ENCODE measurements at places on chromosomes 5 and 9.

DNA sequence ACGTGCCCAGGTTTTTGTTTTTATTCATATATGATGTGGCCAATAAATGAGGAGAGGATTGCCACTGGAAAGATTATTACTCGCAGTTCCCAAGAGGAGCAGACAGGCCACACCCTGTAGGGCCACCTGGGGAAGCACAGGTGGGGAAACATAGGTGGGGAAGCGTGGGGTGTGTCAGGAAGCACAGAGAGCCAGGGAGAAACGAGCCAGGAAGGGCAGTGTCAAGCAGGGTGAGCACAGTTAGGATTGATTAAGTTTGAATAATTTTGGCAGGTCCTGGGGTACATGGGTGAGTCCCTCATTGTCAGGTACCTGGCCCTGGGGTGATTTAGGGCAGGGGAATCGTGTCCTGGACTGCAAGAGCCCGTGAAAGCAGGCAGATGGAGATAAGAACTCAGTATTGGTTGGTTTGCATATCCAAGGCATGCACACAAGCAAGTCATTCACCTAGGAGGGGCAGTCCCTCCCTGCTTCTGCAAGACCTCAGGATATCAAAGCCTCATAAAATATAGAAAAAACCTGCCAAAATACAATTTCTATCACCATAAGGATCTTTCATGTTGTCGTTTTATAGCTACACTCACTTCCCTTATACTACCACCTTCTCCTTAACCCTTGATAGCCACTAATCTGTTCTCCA is 22.4 kb downstream of the MVB12B start:
- DNase-seq, result peak; percentile 76

- no peak for DNase-seq
Observed at GRCh38 chr5:71924325-71924724, 182.9 kb upstream of the MAP1B start.

- no peak for DNase-seq
Observed at GRCh38 chr5:122007546-122007945, 45.8 kb downstream of the SRFBP1 start.

DNA sequence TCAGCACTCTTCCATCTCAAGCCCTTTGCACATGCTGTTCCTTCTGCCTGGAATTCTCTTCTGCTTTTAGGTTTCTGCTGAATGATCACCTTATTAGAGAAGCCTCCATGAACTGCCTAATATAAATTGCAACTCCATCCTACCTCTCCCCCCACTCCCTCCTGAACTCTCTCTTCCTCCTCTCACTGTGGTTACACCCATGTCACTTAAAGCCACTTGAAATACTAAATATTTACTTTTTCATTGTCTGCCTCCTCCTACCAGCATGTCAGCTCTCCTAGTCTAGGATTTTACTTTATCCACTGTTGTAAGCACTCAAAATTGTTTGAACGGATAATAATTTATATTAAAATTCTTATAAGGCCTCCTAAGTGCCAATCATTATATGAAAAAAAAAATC is 43.8 kb downstream of the ACTL7B start:
- no peak for DNase-seq

GRCh38 chr9:12748016-12748415 is 26.8 kb upstream of the LURAP1L start:
- peak; percentile 35 for DNase-seq

GRCh38 chr5:155530046-155530445 is 516.5 kb downstream of the KIF4B start:
- no peak for DNase-seq

DNA sequence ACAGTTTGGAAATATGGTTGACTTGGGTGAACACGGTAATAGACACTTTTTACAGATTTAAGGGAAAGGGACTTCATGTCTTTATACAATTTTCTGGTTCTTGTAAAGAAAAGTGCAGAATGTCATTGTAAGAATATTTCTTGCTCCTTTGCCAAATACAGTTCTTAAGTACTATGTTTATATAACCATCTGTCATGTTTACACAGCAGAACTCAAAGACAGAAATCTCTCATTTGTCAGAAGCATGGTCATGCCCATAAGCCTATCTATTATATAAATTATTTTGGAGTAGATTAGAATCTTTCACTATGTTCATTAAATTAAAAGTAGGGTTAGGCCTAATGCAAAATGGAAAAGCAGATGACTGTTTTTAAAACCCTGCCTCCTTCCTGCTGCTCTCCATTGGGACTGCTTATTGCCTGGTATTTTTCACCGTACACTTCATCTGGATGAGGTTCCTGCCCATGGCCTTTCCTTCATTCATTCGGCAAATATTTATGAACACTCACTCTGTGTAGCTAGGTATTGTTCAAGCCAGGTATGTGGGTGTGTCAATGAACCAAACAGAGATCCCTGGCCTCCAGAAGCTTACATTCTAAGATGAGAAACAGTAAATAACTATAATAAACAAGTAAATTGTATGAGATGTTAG is 558.1 kb downstream of the NR2F1-AS1 start:
- DNase-seq, result no peak

GRCh38 chr5:60672693-60673264 is 27.2 kb downstream of the DEPDC1B start:
- DNase-seq, result peak; percentile 91

- DNase-seq, result peak; percentile 84
Observed at GRCh38 chr5:138985256-138985655, 110.1 kb upstream of the LRRTM2 start.

DNA sequence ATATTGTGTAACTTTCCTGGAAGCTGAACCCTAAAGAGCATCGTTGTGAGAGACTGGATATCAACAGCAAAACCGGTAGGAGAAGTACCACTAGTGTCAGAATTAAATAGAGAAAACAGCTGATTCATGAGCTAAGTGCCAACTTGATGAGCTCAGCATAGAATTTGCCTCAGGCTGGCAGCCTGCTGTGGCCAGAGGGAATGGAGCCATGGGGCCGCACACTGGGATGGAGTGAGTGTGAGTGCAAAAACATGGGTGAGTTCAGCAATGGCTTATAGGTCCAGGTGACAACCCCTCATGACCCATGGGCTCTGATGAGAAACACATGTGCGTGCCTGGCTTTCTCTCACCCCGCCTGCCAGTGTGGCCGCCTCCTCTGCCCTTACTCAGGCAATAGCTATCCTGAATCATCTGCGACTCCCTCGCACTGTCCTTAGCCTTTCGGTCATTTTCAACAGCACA is 25.4 kb downstream of the ADAMTS16 start:
- DNase-seq, result no peak
